Activated naive CD8-positive, alpha-beta T cell treated with anti-CD3 and anti-CD28 coated beads, Interleukin-2, amount 10 ng/mL, durations not matched to agents 7 days and 5 days (primary cell): ENCODE measurements at places on chromosomes 12 and 14.

GRCh38 chr14:86683561-86683960 is 1153.6 kb downstream of the FLRT2 start:
- no peak for DNase-seq

DNA sequence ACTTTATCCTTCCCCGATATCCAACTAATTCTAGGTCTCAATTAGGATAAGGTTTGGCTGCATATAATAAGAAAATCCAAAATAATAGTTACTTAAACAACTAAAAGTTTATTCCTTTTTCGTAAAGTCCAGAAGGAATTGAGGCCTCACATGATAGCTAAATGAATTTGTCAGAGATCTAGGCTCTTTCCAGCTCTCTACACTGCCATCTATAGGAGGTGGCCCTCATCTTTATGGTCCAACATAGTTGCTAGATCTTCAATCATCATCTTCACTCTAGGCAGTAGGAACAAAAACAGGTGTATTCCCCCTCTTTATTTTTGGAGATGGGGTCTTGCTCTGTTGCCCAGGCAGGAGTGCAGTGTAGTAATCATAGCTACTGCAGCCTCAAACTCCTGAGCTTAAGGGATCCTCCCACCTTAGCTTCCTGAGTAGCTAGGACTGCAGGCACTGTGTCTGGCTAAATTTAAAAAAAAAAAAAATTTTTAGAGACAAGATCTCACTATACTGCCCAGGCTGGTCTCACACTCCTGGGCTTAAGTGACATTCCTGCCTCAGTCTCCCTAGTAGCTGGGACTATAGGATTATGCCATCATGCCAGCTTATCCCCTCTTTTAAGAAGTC is 46.5 kb upstream of the SAV1 start:
- DNase-seq: no peak

DNA sequence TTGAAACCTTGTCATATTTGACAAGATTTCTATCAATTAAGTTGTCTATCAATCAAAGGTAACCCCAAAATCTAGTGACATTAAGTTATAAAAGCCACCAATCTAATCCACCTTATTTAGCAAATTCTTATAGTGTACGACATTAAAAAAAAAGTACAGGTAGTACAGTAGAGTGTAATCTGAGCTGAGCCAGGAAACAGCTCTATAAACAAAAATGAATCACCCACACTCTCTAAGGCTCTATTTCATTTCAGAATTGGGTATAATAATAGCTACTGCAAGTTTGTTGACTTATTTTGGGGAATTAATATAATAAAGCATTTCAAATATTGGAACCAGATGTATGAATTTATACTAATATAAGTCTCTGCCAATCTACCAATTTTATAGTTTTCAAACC is 342.4 kb upstream of the FLRT2 start:
- no peak for DNase-seq

- no peak for DNase-seq
These were observed 879 bp downstream of the GDF3 start for GRCh38 chr12:7694556-7695236.

- no peak for DNase-seq
These were observed 18.1 kb downstream of the WNK1 start for GRCh38 chr12:770479-770878.

GRCh38 chr12:25761356-25761755 is 197.1 kb upstream of the RASSF8 start:
- DNase-seq: no peak

- peak; percentile 44 for DNase-seq
These were observed 27.2 kb upstream of the GPR132 start for GRCh38 chr14:105092171-105093037.

DNA sequence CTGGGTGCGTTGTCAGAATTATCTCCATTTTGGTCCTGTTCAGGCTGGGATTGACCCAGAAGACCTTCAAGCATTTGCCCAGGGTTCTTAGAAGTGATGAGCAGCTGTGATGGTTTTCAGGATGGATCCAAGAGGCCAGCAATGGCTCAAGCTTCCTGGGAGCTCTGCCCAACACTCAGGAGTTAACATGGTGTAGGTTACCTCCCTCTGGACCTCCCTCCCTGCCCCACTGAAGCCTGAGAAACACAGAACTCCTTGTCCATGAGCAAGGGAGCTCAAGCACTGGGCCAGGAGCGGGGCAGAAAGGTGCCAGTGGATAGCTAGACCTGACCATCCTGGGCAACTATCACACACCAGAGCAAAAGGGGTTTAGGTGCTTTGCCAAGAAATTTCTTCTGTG is 148.4 kb upstream of the FKBP4 start:
- DNase-seq: no peak

GRCh38 chr12:106907846-106908245 is 47.9 kb upstream of the TMEM263 start:
- DNase-seq: no peak
